Mucosa of descending colon (tissue), 3 donors: ENCODE measurements at places on chromosomes 3 and 15. TPM values are rescaled to one million over a fixed set of nuclear protein-coding genes. Genes with fewer than 3 reads are reported as not detected.

- DNase-seq = no peak
Observed at GRCh38 chr3:157520485-157521150, 17.4 kb upstream of the VEPH1 start.

DNA sequence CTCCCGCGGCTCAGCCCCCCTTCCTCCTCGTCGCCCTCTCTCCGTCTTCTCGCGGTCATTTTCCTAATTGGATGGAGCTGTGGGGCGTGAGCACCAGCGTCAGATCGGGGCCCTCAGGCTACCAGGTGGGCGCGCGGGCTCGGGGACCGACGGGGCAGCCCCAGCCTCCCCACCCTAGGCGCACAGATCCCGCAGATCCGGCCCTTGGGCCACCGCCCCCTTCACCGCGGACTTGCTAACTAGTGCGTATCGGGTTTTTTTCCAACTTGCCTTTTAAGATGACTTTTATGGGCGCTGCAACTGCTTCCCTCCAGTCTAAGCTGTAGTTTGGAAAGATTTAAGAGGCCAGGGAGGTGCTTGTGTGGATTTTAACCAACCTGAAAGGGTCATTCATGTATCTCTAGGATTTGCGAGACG, 1.3 kb downstream of the ZNF710 start:
- peak; percentile 67 for DNase-seq

GRCh38 chr3:197463279-197463678, 92.5 kb downstream of the BDH1 start:
- DNase-seq = no peak

- no peak for DNase-seq
Observed at GRCh38 chr3:38989917-38990510, 61.7 kb downstream of the SCN11A start.

DNA sequence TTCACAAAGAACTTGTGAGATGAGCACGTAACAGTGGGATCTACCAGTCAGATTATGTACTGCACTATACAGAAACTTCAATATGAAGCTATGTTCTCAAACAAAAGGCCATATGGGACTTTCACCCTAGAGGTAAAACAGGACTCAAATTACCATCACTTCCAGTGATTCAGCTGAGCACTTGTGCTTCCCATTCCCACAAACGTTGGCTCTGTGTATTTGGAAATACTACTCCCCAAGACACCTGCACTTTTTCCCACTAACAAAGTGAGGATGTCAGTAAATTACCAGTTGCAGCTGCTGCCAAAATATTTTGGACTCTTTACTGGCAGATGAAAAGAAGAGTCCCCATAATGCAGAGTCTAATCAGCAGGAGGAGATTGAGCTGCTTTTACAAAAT, 1570.1 kb downstream of the SI start:
- DNase-seq = no peak

FBXL2 gene
- total RNA-seq = 1.2 TPM
